ENCODE measurements at places on chromosomes 3 and 15.

GRCh38 chr3:138051947-138052802, 42.2 kb downstream of the CLDN18 start:
- no peak for DNase-seq

GRCh38 chr3:113405180-113405579, 36.1 kb downstream of the CFAP44 start:
- no peak for DNase-seq

GRCh38 chr15:71333136-71333700, 217.9 kb downstream of the THSD4 start:
- no peak for DNase-seq

- DNase-seq = no peak
Observed at GRCh38 chr15:40466426-40467260, 4.1 kb upstream of the CHST14 start.

DNA sequence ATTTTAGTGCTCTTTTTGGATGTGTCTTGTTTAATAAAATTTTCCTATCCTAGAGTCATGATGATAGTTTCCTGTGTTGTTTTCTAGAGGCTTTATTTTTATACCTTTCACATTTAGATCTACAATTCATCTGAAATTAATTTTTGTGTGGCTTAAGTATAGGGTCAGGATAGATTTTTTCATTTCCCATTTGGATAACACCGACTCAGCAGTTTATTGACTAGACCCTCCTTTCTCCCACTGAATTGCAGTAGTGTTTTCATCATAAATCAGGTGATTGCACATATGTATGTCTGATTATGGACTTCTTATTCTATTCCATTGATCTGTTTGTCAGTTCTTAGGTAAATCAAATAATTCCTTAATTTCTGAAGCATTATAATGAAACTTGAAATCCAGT, 10.4 kb downstream of the PRR23A start:
- DNase-seq = no peak

DNA sequence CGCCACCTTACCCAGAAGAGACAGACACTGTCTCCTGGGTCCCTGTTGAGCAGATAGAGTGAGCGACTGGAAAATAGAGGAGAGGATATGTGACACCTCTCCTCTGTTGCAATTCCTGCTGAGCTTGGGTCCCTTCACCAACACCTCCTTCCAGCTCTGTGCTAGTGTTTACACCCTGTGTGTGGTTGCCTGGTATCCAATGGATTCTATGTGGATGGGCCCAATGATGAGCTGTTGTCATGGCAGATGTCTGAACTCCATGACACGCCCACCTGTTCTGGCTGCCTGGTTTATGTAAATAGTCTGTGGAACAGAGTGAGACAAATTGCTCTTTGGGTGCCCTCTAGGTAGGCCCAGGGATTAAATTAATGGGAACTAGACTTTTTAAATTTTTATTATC, 23.7 kb downstream of the RBM5 start:
- DNase-seq = no peak
